ENCODE measurements at places on chromosomes 6 and 20.

DNA sequence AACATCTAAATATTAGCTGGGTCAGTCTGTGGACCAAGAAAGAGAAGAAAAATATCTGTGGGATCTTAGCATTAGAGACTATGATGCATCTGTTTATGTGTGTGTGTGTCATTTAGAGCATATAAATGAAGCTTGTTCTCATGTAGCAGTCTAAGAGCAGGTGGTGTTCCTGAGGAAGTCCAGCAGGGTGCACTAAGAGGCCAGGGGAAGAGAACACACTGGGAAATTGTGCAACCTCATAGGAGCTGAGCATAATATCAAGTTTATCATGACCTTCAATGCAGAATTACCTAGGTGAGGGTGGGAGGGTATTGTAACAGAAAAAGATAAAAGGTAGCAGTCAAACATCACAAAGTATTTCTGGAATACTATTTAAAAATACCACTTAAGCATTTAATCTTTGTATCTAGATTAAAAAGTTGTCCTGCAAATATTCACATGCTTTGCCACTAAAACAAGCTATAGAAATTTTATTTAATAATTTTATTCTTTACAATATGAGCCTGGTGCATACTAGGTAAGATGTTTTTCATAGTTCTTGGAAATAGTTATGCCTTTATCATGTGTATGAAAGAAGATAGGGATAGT, 80.5 kb downstream of the SMPDL3A start:
- no peak for DNase-seq

DNA sequence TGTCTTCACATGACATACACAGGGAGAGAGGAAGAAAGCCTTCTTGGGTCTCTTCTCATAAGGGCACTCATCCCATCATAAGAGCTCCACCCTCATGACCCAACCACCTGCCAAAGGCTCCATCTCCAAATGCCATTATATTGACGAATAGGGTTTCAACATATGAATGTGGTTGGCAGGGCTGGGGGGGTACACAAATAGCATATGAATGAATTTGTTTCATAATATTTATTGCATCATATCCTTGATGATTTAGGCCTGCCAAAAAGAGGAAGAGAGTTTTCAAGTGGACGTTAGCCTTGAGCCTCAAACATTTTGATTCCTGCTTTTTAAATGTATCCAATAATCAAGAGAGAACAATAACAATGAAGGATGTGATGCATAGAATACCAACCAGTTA, 26.2 kb upstream of the OPRM1 start:
- no peak for DNase-seq

DNA sequence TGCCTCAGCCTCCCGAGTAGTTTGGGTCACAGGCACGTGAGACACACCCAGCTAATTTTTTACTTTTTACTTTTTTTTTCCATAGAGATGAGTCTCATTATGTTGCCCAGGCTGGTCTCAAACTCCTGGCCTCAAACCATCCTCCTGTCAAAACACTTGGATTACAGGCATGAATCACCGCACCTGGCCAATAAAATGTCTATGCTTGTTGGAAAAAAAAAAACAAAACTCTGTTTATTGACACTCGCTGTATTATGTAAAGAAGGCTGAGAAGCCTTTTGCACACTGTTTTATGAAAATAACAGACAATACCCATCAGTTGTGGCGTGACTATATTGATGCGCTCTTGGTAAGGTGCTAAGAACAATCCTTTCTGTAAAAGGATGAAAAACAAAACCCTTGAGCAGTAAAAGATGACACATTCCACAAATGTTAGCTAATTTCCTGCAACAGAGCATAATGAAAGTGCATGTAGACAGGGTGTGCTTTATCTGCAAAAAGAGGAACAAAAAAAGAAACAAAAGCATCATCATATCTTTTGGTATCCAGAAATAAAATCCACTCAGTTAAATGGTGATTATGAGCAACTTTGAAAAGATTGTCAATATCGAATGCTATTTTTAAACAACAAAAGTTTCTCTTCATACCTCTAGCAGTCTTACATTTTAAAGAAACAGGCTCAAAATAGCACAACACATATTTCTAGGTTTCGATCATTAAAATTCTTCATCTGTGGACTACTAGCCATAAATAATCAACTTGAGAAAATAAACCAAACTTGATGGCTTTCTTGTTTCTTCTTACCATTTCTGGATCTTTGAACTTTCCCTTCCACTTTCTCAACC, 108.3 kb upstream of the PHACTR1 start:
- DNase-seq, result no peak

DNA sequence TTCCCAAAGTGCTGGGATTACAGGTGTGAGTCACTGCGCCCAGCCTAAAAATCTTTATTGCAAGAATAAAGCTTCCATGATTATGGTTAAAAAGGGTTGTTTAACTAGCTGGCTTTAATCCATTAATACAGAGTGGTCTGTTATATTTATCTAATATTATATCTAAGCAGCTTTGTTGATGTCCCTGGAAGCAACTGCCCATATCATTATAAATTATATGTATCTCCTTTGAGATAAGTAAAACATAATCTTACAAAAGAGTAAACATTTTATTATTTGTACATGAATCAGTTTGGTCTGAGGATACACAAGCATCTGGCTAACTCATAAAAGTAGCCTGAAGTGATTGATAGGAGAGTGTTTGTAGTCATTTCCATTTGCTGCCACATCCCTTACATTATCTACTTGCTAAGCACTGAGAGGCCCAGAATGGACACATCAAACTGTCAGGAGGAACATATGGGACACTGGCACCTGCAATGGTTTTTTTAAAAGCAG, 46.9 kb downstream of the TRAF3IP2 start:
- DNase-seq, result no peak

GRCh38 chr20:22916021-22916842, 118.9 kb upstream of the SSTR4 start:
- no peak for DNase-seq

DNA sequence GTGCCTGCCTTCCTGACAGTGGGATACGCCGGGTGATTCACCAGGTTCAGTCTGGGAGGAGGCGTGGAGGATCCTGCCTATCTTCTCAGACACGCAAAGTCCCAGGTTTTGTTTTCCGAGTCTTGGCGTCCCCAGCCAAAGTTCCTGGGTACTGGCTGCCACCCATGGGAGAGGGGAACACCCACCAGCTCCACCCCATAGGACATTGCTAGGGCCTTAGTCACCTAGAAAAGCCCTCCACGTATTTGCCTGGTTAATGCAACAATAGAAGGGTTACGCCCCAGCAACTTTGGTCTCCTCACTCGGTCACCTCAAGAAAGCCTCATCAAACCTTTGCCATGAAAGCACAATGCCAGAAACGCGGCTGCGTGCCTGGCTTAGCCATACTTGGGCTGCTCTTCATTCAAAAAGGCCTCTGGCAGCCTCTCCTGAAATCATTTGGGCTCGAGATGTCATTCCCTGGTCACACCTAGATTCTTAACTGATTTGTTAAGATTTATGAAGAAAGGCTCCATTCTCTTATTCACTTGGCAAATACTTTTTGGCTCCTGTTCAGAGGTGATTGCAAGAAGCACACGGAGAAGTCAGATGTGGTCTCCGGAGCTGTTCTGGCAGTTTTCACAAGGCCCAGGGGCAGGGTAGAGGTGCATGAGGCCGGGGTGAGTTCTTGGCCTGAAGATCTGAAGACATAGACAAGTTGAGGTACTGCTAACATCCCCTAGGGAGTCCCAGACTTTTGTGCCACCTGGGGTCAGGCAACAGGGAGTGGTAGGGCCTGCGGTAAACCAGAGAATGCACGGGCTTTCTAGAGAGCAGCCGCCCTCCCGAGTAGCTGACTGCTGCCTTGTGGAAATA, 35.5 kb upstream of the ZNF133 start:
- no peak for DNase-seq

DNA sequence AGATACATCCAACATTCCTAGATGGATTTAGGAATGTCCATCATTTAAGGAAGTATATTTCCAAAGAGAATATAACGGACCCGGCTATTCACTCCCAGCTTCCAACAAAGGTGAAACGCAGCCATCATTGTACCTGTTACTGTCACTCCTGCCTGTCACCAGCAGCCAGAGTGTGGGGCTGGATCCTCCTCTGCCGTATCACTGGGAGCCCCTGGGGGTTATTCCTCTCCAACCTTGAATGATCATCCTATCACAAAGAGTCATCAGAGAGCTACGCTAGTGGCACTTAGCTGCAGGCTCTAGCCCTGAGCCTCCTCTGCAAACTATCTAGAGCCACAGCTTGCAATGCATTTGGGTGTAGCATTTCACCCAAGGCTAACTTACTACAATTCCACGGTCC, 73.6 kb upstream of the NHSL1 start:
- no peak for DNase-seq

DNA sequence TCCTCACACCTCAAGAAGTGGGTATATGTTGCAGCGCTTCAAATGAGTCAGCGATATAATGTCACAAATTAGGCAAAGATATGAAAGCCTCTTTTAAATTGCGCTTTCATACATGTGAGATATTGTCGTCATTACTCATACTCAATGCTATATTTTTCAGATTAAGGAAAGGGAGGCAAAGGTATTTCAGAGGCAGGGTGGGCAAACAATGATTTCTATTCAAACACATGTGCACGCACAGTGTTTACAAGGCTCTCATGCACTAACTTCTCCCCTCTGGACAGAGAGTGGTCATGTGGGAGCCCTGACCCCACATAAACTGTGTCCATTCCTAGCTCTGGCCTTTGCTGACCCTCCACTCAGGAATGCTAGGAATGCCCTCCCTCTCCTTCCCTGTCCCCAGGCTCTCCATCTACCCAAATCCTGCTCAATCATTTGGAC, 112.1 kb upstream of the TMEM170B start:
- DNase-seq, result no peak

DNA sequence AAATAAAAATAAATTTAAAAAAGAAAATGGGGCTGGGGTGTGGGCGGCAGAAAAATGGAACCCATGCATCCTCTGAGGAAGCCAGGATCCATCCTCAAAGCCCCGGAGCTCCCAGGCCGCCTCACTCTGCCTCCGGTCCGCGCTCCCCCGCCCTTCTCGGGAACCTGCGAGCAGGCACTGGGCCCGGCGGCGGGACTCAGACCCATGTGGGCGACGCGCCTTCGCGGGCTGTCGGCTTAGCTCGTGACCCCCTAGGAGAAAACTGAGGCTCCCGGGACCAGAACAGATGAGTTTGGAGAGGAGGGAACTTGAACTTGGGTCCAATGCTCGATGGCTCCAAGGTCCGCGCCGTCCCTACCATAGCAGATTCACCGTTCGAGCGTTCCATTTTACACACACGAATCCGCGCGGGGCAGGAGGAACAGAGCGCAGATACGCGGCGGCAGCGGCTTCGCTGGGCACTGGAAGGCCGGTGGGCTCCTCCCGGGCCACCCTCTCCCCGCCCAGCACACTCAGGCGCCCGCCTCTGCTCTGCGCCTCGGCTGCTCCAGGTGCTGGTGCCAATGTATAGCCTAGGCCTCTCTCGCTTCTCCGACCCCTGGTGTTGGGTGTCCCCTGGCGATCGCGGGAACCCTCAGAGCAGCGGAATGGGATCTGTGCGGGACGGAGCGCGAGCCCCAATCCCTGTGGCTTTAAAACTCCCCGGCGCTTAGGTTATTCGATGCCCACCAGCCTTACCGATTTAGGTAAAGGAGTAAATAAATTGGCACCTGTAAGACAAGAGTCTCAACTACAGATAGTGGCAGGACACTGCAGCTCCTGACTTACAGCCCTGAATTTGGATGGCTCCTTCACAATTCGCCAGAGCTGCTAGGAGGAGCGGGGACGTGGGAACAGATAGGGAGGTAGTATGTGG, 39.2 kb downstream of the DPPA5 start:
- no peak for DNase-seq

DNA sequence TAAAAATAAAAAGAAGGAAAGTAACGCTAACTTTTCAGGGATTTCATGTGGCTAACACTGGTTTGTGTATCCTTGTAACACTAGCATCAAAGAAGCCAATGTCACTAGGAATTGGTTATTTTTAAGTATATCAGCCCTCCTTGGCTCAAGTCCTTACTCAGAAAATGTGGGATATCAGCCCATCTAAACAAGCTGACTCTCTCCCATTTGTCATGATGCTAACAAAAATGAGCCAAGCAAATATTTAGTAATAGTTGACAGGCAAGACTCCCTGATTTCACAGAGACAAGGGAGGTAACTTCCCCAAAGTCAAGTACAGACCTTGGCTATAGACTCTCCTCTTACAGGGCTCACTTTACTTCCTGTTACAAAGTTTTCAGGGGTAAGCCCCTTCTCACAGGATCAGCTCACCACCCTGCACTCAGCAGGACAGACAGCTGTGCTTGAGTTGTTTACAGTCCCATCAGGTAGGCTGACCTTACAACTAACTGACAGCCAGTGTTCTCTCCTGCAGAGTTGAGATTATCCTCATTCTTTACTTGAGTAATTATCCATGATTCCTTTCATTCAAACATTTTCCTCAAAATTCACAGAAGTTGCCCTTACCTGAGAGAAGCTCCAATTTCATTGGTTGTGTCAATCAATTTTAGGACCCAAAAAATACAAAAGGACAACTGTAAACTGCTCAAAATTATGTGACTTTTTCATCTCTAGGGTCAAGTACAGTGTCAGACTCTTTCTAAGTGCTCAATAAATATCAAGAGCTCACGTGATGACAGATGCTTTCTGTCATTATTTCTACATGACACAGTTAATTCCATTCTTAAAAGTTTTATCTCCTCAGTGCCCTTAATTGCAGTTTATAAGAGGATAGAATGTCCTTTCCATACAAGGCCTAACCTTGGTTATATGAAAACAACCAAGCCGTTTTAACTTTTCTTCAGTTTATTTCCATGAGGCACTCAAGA, 38.1 kb upstream of the BMP5 start:
- no peak for DNase-seq

GRCh38 chr6:36519352-36519751, 27.9 kb downstream of the STK38 start:
- no peak for DNase-seq

DNA sequence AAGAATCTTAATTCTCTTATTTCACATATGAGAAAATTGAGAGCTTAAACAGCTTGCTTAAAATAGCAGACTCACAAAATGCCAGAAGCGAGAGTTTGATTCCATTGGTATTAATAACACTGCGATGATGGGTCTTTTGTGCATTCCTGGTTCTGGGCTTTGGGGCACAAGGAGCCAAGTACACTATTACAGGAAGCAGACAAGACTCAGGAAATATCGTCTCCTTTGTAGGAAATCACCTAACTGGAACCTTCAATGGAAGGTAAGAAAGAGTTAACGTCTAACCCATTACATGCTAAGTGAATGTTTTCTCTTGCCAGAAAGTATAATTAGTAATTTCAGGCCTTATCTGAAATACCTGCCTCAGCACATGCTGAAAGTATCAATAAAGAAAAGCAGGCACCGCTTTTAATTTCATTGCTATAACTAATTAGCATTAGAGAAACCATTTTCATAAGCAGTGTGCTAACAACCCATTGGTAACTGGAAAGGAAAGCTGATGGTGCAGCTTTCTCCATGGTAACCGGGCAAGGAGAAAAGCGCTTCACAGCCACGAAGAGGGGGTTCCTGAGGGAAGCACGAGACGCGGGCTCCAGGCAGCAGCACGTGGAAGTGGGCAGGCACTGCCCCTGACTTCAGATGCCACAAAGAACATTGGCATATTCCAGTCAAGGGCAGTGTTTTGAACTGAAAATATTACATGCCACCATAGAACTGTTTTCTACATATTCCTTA, 206.7 kb upstream of the AGPAT4 start:
- no peak for DNase-seq

- DNase-seq, result no peak
These were observed 18.2 kb downstream of the SYNDIG1 start for GRCh38 chr20:24487648-24488047.

- no peak for DNase-seq
These were observed 2.8 kb downstream of the FAM8A1 start for GRCh38 chr6:17602888-17603287.
